ENCODE measurements at places on chromosomes 16 and 17.

- DNase-seq, result no peak
Measured at GRCh38 chr17:11485336-11486100, 112.8 kb upstream of the DNAH9 start.

DNA sequence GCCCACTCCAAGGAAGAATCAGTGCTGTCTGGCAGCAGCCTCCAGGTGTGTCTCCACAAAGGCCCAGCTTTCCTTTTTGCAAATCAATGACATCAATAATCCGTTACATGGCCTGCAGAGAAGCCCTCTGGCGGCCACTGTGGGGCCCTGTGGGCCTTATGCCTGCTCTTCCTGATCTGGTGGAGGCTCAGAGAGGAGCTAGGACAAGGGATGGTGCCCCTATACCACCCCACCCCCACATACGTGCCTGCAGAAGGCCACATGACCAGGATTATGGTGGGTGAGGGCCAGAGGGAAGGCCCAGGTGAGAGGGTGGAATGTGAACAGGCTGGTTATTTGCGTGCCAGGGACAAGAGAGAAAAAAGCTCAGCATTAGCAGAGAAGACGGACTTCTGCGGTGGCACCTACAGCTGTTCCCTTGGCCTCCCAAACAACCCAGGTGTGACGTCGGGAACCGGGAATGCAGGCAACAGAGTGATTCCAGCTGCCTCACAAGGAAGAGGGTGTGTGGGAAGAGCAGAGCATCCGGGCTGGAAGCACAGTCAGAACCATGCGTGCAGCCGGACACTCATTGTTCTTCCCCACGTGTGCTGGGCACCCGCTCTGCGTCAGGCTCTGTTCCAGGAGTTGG is 22.5 kb downstream of the EIF4A3 start:
- no peak for DNase-seq

DNA sequence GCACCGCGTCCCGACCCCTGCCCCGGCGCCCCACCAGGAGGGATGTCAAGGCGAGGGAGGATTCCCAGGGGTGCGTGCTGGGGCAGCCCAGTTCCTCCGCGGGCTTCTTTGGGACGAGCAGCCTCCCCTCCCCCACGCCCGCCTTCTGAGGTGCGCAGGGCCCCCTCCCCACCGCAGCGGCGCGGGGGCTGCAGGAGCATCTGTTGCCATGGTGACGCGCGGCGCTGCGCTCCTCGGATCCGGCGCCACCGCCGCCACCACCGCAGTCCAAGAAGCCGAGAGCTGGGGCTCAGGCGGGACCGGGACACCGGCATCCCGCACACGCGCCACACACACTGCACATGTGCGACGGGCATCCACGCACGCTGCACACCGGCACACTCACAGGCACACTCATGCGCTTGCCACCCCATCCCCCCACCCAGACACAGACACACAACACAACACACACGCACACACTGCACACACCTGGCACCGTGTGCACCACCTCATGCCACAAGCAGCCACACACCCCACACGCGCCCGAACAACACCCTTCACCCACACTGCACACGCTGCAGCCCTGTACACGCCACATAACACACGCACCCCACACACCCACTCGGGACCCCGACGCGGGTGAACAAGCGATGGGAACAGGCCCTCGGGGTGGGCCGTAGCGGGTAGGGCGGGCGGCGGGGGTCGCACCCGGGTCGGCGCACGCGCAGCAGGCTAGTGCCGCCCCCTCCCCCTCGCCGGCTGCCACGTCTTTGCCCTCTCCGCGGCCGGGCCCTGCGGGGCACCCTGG is 17.0 kb downstream of the ENPP7 start:
- DNase-seq, result peak; percentile 48

- DNase-seq, result no peak
Measured at GRCh38 chr16:81624760-81625543, 154.1 kb upstream of the PLCG2 start.

- peak; percentile 6 for DNase-seq
Measured at GRCh38 chr17:45749831-45750335, 34.2 kb upstream of the CRHR1 start.

GRCh38 chr17:74842599-74843351 is 16.9 kb downstream of the GRIN2C start:
- peak; percentile 82 for DNase-seq

DNA sequence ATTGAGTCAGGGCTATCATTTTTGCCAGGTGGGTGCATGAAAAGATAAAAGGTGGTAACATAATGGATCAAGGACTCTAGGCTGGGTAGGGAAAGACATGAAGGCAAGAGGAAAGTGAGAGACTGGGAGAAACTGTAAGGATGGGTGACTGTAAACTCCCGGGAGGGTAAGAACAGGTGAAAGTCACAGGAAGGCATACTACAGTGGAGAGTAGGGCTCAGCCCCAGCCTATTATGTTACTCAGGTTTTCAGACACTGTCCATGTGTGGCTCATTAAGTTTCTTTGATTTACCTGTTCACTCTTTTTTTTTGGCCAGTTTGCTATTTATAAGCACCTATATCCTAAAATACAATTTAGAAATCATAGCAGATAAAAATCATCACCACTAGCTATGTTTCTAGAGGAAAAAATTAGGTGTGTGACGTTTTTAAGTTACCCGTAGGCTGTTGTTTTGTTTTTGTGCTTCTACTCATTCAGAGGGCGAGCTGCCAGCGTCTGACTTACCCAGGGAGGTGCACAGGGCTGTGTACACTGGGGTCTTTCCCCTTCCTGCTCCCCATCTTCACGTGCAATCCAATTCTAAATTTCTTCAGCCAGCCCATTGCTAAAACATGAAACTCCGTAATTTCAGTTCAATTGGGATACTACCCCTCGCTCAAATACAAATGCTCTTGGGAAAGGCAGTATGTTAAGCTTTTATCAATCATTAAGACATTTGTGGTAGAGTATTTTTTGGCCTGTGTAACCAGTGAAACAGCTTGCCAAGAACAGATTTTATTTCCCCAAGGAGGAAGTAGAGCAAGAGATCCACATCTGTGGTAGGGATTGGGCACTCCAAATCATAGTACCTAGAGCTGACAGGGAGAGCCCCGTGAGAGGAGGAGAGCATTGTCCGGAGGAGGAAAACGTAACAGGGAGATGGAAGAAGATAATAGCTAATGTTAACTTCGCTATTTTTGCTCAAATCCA is 21.7 kb upstream of the VWA3A start:
- DNase-seq, result no peak

DNA sequence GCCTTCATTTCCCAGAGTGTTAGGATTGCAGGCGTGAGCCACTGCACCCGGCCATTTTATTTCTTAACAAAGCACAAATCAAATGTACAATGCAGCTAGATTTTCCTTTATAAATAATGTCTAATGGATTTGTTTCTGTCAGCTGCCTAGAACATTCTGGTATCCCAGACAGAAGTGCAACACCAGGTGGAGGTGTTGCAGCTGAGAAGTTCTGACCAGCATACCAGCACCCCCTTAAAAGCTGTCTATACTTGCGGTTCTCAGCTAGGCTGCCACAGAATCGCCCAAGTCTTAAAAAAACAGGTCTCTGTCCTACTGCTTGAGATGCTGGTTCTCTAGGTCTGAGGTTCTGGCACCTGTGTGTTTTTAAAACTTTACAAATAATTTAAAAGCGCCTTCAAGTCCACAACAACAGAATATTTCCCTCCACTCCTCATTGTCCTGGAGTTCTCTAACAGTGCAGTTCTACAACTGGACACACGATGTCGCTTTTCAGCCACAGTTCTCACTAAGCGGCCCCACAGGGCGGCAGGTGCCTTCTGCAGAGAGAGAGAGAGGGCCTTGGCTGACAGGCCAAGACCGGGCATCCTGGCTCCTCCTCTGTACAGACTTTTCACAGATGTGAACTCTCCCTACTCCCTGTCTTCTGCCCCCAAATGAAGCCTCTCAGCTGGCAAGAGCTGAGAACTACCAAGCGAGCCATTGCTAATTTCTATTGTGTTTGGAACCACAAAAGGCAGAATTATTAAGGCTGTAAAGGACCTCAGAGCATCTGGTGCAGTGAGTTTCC is 32.6 kb upstream of the MEOX1 start:
- peak; percentile 81 for DNase-seq

- DNase-seq, result peak; percentile 90
Measured at GRCh38 chr17:17403899-17404576, 72.8 kb upstream of the MED9 start.

GRCh38 chr16:89579351-89579750 is 3.8 kb downstream of the CPNE7 start:
- no peak for DNase-seq

GRCh38 chr17:56317351-56318208 is 164.3 kb downstream of the ANKFN1 start:
- no peak for DNase-seq

DNA sequence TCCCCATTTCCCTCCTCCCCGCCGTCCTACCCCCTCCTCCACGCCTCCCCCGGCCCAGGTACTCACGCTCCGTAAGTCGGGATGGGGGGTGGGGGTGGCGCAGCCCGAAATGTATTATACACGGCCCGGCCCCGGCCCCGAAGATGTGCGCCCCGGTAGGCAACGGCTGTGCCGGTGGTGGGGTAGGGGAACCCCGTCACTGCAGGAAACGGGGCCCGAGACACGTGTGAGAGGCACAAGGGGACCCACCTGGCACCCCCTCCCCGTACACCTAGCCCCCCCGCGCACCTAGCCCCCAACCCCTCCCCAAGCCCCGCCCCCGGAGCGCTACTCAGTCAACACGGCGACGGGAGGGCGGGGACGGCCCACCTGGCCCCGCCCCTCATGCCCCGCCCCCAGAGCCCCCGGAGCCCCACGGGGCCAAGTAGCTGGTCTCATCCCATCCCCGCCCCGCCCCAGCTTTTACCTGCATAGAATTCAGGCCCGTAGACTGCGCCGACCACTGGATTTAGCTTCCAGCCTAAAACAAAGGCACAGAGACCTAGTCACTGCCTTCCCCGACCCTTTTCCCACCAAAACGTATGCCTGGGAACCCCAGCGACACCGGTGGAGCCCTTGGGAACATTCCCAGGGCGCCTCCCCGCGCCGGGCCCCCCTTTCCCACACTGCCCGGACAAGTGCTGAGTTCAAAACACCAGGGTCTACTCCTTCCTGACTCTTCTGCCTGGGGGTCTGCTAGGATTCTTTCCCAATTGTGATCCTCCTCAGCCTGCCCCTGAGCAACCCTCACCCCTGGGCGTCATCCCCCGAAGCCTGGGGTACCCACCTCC is 22.8 kb downstream of the ENGASE start:
- no peak for DNase-seq

DNA sequence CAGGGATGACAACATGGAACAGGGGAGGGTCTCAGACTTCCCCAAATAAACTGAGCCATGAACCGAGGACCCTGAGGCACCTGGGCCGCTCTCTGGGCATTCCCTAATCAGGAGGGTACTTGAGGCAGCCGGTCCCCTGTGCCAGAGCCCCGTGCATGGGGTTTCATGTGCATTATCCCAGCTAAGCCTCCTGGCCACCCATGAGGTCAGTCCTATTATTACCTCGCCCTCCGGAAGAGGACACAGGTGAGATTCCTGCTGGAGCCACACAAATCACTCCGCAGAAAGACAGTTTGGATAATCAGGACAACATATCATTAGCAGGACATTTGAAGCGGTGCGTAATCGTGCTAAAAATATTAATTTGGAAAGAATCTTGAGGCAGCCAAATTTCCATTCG is 274.0 kb downstream of the PARN start:
- DNase-seq, result no peak

DNA sequence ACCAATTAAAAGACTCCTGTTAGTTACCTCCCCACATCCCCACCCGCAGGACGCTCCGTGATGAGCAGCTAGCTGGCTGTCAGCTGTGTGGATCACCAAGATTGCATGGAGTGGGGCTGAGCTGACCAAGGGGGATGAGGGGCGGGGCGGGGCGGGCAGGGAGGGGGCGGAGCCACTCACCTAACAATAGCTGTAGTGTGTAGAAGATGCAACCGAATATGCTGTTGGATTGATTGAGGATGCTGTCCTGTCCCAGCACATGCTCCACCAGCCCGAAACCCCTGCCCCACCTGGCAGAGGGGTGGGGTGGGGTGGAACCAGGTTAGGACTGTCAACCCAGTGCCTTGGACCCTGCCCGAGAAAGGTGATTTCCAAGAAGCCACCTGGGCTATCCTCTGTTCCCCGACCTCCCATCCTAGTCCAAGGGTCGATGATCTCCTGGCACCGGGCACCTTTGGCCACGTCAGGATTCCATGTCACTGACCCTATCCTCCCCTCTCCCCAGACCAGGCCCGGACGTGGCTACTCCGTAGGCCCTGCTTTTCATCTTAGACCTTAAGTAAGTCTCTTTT is 1.4 kb downstream of the VKORC1 start:
- DNase-seq, result peak; percentile 38

- no peak for DNase-seq
Measured at GRCh38 chr16:15966420-15966819, 17.0 kb downstream of the ABCC1 start.

GRCh38 chr16:30041841-30042240 is 10.8 kb upstream of the TLCD3B start:
- peak; percentile 14 for DNase-seq

GRCh38 chr17:72580321-72581127 is 459.7 kb downstream of the SOX9 start:
- peak; percentile 45 for DNase-seq

DNA sequence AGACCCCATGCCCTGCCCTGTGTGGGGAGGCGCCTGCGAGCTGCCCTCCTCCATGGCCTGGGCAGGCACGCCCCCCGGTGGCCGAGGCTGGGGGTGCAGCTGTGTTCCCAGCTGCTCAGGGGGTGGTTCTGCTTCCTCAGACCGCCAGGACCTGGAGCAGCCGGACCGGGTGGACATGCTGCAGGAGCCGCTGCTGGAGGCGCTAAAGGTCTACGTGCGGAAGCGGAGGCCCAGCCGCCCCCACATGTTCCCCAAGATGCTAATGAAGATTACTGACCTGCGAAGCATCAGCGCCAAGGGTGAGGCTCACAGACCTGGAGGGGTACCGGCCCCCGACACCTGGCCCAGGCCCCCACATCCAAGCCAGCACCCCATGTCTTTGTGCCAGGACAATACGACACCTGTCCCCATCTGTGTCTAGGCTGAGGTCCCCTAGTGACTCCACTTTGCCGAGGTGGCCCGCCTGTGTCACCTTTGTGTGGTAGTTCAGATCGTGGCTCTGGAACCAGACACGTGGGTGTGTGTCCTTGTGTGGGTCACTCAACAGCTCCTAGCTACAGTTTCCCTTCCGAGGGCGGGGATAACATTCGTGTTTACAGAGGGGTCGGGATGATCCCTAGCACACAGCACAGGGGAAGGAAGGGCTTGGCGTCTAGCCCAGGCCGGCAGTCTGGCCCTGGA is 9.3 kb downstream of the GJD3 start:
- peak; percentile 16 for DNase-seq

DNA sequence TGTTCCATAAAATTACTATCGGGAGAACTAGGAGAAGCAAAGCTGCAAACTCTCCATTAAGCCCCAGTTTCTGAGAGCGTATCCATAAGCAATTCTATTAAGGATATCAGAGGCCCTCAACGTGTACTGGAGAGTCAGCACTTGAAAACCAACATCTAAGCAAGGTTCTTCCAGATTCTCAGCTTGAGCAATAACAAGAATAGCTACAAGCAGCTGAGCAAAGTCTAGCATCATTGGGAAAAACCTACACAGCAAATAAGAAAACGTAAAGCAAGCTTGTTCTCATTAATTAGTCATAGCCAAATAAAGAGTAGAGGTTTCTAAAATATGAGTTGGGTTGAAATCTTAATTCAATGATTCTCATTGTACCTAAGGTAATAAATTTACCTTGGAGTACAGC is 26.9 kb upstream of the COX10 start:
- no peak for DNase-seq
